ENCODE measurements at places on chromosomes 4 and X.

GRCh38 chr4:13920901-13921300 lies 293.4 kb upstream of the BOD1L1 start:
- DNase-seq: no peak

- no peak for DNase-seq
These were observed 1.7 kb downstream of the OCIAD1 start for GRCh38 chr4:48832571-48832970.

DNA sequence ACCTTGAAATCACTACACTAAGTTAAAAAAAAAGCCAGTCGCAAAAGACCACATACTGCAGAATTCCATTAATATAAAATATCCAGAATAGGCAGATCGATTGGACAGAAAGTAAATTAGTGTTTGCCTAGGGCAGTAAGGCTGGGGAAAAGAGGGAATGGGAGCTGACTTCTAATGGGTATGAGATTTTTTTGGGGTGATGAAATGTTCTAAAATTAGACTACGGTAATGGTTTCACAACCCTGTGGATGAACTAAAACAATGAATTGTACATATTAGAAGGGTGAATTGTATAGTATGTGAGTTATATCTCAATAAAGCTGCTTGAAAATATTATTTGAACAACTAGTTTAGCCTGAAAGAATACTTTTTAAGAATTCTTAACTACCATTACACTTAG lies 6.7 kb upstream of the GPRIN3 start:
- no peak for DNase-seq

DNA sequence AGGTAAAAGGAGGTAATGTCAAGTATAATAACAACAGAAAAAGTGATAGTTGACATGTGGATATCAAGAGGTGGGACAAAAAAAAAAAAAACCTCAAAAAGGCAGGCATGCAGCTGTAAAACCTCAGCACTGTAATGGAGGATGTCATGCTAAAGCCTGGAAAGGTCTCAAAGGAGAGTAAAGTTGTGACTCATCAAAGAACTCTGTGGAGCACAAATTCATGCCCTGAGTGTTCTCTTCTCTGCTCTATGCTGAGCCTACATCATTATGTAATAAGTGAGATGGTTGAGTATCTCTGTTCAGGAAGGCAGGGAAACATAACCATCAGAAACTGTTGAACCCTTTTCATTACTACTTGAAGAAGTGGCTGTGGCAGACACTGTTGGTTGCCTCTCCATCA lies 597.8 kb downstream of the BCOR start:
- no peak for DNase-seq

- DNase-seq: no peak
These were observed 90.2 kb downstream of the NHS start for GRCh38 chrX:17465201-17465600.
